Activated CD8-positive, alpha-beta memory T cell treated with anti-CD3 and anti-CD28 coated beads for 1 hour (primary cell): ENCODE measurements at places on chromosomes 7 and 10.

- no peak for DNase-seq
Measured at GRCh38 chr7:55794527-55794926, 68.0 kb downstream of the SEPTIN14 start.

DNA sequence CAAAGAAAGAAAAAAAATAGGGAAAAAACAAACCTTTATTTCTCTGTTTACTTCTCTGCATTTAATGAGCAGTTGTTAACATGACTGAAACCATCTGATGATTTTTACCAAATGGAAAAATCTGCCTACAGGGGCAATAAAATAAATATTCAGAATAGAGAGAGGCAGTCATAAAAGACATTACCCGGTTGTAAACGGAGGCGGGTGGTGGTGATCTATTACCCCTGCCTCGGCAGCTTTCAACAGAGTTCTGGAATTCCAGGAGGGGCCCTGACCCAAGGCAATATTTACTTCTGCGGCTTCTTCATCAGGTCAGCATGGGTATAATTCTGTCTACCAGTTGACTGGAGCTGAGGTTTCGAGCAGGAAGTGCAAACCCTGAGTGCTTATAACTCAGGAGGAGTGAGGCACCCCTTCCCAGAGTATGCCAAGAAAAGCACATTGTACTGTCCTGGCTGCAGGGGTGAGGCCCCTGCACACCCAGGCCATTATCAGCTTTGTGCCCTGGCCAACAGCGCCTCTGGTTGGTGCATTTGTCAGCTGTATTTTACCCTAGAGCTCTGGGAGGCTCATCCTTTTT lies 8.2 kb upstream of the CXCL12 start:
- DNase-seq, result no peak

DNA sequence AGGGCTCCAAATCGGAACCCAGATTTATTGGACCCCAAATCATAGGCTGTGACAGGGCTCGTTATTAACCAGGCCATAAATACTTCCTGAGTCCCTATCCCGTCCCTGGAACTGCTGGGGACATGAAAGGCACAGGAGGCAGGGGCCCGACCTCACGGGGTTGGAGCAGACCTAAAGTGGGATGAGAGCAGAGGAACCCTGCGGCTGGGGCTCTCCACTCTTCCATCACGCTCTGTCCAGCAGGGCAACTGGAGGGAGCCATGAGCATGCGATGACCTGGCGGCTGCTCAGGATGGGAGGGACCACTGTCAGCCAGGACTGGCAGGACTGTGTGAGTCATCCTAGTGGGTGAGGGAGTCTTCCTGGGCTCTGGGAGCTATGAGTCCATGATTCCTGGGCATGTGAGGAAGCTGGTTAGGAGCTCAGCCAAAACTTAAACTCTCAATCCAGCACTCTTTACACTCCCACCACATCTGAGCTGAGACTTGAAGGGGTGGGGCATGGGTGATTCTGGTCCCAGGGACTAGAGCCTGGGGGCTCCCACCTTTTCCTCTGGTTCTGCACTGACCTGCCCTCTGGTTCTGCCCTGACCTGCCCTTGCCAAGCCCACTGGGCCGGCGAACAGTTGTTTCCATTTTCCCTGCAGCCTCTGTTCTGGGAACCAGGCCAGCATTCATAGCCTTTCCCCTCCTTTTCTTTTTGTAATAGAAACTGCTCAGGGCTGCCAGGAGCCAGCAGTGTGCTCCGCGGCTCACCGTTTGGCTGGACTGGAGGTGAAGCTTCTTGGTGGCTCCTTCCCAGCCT lies 47.1 kb downstream of the SYPL1 start:
- no peak for DNase-seq

DNA sequence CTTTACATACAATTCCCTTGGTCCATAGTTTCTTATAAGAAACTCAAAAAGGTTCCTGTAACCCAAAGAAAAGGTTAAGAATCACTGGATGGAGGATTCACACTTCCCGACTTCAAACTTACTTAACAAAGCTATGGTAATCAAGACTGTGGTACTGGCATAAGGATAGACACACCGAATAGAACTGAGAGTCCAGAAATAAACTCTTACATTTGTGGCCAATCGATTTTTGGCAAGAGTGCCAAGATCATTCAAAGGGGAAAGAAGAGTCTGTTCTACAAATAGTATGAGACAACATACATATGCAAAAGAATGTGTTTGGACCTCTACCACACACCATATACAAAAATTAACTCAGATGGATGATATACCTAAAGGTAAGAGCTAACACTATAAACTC lies 32.8 kb downstream of the KDM7A start:
- DNase-seq, result no peak

DNA sequence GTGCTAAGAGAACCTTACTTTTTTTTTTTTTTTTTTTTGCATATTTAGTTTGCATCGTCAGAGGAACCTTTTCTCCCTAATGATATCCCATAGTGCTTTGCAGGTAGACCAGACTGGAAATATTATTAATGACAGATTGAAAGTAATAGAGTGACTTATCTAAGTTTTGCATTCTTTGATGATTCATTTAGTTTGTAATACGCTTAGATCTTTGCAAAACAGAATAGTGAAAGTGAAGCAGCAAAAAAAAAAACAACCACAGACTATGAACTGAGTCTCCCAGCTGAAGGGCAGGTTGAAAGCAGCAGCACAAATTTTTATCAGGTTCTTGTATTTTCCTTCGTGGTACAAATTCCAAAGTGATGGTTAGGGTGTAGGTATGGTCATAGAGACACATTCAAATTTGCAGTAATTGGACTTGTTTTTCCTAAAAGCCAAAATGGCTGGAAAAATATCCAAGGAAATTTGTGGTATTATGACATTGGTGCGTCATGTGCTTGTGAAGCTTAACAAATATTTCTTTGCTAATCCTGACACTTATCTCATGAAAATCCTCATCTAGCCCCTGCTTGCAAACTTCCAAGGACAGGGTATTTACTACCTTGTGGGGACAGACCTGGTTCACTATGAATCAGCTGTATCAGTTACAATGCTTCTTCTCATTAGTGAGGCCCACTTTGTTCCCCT lies 81.8 kb upstream of the CREB5 start:
- no peak for DNase-seq

- DNase-seq, result no peak
Measured at GRCh38 chr10:103716206-103717160, 138.9 kb downstream of the SH3PXD2A start.

- DNase-seq, result no peak
Measured at GRCh38 chr10:101879456-101880231, 36.0 kb upstream of the KCNIP2 start.

GRCh38 chr7:16891338-16891737 lies 9.6 kb upstream of the AGR3 start:
- DNase-seq, result no peak

GRCh38 chr10:71584902-71585563 lies 134.5 kb downstream of the C10orf105 start:
- no peak for DNase-seq

DNA sequence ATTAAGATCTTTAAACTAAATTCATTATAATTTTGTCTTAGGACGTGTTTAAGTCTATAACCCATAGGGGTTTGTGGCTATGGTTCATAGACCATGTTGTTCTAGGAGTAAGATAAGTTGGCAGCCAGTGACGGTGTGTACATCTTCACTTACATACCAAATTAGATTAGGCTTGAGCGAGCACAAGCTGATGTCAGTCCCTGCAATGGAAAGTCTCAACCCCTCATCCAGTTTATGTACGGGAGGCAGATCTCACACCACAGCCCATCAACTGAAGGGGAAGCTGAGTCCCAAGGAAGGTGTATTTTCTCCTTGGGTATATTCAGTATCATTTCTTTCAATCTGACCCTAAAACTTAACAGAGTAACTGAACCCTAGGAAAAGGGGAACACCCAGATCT lies 5.1 kb upstream of the SMC3 start:
- DNase-seq, result no peak

GRCh38 chr7:79272066-79272669 lies 181.3 kb downstream of the MAGI2 start:
- no peak for DNase-seq

DNA sequence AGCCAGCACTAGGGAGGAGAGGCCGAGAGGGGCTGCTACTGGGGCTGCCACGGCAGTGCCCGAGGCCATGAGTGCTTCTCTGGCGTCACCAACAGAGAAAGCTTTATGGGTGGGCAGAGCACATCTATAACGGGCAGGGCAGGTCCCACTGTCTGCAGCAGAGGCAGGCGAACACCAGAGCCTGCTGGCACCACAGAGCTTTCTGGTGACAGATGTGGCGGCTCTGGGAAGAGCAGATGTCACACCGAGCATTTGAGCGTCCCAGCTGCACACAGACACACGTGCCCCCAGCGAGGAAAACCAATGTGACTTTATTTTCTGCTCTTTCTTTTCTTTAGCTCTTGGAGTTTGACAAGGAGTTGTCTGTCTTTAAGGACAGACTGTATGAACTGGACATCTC lies 20.5 kb downstream of the NKX6-2 start:
- no peak for DNase-seq

DNA sequence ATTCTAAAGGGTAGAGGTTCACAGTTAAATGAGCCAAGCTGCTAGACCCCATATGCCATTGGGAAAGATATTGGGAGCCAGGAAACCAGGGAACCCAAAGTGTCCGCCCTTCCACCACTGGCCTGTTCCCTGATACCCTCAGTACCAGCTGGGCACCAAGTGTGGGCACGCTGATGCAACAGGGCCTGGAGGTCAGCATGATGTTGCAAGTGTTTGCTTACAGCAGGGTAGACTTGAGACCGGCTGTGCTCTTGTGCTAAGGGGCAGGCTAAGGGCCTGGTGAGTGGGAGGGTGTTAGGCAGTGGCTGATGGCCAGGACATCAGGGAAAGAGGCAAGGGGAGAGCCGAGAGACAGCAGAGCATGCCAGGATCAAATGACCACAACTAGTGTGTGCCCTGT lies 21.0 kb upstream of the MYL7 start:
- no peak for DNase-seq

GRCh38 chr7:157707983-157708918 lies 371.4 kb downstream of the DNAJB6 start:
- no peak for DNase-seq

- no peak for DNase-seq
Measured at GRCh38 chr7:137386966-137387365, 43.4 kb upstream of the PTN start.

GRCh38 chr10:111739125-111739873 lies 444.3 kb downstream of the GPAM start:
- DNase-seq, result no peak

DNA sequence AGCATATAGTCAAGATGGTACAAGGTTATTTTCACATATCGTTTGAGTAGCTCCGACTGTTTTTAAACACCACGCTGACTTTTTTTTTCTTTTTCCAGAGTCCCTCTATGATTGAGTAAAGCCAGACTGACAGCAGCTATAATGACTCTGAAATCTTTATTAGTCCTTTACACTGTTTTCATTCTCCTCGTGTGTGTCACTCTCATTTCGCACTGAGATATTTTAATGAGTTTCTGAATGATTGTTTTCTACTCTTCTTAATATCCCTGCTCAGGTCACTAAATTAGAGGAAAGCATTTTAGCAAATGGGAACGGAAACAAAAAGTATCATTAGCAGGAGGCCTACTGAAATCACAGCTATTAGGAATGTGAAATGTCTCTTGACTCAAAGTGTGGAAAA lies 162.3 kb upstream of the MTPN start:
- DNase-seq, result no peak

GRCh38 chr7:17497549-17498167 lies 199.2 kb downstream of the AHR start:
- no peak for DNase-seq

GRCh38 chr10:50322077-50322476 lies 70.8 kb upstream of the ASAH2 start:
- DNase-seq, result no peak

GRCh38 chr10:63227207-63227895 lies 94.2 kb downstream of the NRBF2 start:
- no peak for DNase-seq

DNA sequence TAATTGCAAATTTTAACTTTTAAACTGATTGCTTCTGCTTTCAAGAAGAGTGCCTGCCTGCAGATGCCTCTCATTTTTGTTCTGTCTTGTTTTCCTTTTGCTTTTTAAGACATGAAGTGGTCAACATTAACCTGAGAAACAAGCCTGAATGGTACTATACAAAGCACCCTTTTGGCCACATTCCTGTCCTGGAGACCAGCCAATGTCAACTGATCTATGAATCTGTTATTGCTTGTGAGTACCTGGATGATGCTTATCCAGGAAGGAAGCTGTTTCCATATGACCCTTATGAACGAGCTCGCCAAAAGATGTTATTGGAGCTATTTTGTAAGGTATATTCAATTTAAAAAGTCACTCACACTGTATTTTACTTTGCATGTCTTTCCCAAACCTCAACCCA lies 8.8 kb downstream of the GSTO2 start:
- DNase-seq, result no peak

DNA sequence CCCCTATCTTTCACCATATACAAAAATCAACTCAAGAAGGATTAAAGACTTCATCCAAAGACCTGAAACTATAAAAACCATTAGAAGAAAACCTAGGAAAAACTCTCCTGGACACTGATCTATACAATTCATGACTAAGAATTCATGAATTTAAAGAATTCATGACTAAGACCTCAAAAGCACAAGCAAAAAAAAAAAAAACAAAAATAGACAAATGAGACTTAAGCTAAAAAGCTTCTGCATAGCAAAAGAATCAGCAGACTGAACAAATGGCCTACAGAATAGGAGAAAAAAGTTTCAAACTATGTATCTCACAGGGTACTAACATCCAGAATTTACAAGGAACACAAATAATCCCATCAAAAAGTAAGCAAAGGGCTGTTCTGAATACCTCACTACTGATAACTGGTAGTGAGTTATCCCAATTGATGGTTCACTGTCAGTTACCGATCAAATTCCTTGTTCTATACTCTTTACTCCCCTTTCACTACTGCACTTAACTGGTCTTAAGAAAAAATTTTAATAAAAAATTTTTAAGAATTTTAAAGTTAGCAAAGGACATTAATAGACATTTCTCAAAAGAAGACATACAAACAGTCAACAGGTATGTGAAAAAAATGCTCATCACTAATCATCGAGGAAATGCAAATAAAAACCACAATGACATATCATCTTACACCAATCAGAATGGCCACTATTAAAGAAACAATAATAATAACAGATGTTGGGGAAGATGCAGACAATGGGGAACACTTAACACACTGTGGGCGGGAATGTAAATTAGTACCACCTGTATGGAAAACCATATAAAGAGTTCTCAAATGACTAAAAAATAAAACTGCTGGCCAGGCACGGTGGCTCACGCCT lies 33.2 kb downstream of the KMT2C start:
- DNase-seq, result no peak

- no peak for DNase-seq
Measured at GRCh38 chr7:38452681-38453108, 178.5 kb downstream of the AMPH start.

- no peak for DNase-seq
Measured at GRCh38 chr7:117809958-117810357, 63.3 kb downstream of the CTTNBP2 start.

GRCh38 chr10:27349987-27350386 lies 109.4 kb upstream of the ACBD5 start:
- DNase-seq, result no peak

DNA sequence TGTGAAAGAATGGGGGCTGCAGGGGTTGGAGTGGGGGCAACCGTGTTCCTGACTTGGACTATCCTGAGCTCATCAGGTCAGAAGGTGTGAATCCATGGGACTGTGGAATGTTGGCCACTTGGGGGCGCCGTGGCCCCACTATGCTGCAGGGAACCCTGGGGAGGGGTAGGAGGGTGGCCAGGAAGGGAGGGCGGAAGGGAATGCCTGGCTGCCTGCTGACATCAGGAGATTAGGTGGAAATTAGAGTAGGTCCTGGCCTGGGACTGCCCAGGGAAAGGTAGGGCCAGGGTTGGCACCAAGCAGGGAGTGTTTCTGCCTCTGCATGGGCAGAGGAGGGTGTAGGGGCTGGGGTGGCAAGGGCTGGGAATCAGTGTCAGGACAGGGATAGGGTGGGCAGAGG lies 65.8 kb upstream of the PRSS58 start:
- no peak for DNase-seq

GRCh38 chr7:34057956-34058355 lies 152.6 kb downstream of the BMPER start:
- no peak for DNase-seq
